ENCODE measurements at places on chromosomes 5 and 9. TPM values are rescaled to one million over a fixed set of nuclear protein-coding genes. Genes with fewer than 3 reads are reported as not detected.

SEMA4D gene
- total RNA-seq = 5.3 TPM

STKLD1 gene
- 0.93 TPM for total RNA-seq

LIFR gene
- total RNA-seq = not detected

CA9 gene
- total RNA-seq = 26.8 TPM

- no peak for DNase-seq
Measured at GRCh38 chr9:87122947-87123685, 175.8 kb upstream of the GAS1 start.

- no peak for DNase-seq
Measured at GRCh38 chr9:115042781-115043509, 75.0 kb downstream of the TNC start.

- DNase-seq = no peak
Measured at GRCh38 chr5:68224509-68225187, 9.1 kb downstream of the PIK3R1 start.

- DNase-seq = no peak
Measured at GRCh38 chr9:18920141-18921084, 112.6 kb downstream of the SAXO1 start.

DNA sequence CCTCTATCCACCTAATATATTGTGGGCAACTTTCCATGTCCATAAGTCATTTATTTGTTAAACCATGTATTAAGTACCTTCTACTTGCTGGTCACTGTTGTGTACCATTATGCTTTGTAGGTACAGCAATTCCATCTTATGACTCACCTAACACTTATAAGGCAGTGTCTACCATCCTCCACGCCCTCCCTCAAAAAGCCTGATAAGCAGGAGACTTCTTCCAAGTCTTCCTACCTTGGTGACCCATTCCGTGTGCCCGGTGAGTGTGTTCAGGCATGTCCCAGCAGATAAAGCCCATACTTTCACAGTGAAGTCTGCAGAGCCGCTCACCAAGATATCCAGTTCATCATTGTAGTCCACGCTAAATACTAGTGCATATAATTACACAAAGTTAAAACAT lies 17.4 kb downstream of the FBXW2 start:
- DNase-seq = no peak
